Activated effector memory CD4-positive, alpha-beta T cell treated with Interleukin-2 at 50 U/mL for 16 hours (primary cell): ENCODE measurements at places on chromosomes 1 and 21.

- no peak for DNase-seq
These were observed 28.9 kb upstream of the KLF18 start for GRCh38 chr1:44170281-44170823.

DNA sequence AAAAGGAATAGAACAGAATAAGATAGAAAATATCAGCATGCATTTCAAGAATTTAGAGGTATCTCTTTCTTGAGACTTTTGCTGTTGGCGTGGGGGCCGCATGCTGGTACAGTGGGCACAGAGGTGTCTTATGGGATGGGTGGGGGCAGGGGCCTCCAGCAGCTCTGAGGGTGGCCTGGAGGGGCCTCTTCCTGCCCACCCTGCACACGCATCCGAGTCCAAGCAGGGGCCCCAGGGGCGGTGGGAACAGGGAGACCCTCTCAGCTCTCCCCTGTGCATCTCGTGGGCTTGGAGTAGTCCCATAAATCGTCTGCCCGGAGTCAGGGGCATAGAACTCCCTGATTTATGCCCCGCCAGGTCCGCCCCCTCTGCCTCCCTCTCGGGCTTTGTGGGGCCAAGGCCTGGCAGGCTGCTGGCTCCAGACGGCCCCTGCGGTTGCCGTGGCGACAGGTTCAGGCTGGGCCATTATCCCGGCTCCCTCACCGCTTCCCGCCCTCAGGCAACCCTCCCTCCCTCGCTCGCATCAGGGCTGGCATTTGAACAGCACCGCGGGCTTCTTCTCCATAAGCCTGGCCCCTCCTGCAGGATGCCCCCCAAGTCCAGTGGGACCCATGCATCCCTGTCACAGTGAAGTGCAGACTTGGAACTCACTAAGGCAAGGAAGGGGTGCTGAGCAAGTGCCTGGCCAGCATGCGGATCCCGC lies 133.2 kb upstream of the ZBTB40 start:
- no peak for DNase-seq

DNA sequence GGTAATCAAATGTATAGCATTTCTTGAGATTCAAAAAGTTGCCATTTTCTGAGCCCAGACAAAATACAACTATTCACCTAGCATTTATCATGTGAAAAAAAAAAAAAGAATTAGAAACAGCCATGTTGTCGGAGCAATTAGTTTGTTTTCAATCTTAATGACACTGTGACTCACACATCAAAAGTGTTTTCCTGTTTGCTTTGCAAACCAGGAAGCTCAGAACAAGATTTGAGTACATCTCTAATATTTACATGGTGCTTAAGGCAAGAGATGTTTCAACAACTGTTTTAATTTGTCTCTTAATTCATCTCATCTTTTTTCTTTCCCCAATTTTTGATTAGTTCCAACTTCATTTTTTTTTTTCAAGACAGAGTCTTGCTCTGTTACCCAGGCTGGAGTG lies 62.5 kb upstream of the CAPZB start:
- no peak for DNase-seq

GRCh38 chr1:24641646-24642151 lies 1.4 kb upstream of the SRRM1 start:
- DNase-seq = no peak

DNA sequence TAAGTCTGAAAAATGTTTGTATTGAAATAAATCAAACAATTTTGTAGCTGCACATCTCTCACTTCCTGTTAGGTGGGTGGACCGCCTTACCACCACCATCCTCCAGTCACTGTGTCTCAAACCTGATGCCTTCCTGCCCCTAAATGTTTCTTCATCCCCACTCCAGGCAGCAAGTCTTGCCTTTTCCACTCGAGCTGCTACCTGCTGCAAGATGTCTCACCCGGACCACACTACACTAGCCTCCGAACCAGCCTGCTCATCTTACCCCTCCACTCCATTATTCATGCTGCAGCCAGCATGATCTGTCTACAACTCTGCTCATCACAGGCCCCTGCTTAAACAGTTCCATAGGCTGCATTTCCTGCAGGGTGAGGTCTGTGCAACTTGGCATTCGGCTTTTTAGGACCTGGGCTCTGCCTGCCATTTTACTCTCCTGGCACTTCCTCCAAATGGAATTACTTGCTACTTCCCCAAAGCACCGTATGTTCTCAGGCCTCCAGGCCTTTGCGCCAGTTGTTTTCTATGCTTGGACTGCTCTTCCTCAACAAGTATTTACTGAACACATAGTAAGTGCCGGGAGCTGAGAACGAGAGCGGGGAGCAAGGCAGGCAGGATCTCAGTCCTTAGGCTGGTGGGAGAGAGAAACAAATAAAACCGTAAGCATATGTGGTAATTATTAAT lies 5.2 kb upstream of the SF3A3 start:
- no peak for DNase-seq

DNA sequence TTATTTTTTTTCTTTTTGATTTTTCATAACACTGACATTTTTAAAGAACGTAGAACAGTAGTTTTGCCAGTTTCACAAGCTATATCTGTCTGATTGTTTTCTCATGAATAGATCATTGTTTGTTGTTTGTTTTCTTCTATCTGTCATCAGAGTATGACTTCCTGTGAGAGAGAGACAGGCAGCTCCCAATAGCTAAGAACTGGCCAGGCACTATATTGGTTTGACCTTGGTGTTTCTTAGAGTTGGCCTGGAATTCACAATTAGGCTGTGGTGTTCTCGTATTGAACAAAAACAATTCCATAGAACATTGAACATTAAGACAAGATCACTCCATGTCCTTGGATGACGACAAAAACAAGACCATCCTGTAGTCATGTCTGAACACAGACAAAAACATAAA lies 43.4 kb downstream of the RPS6KC1 start:
- no peak for DNase-seq

- DNase-seq = no peak
These were observed 122.3 kb downstream of the DISC1 start for GRCh38 chr1:231748760-231749415.

GRCh38 chr1:214403431-214403830 lies 122.5 kb downstream of the SMYD2 start:
- DNase-seq = no peak

DNA sequence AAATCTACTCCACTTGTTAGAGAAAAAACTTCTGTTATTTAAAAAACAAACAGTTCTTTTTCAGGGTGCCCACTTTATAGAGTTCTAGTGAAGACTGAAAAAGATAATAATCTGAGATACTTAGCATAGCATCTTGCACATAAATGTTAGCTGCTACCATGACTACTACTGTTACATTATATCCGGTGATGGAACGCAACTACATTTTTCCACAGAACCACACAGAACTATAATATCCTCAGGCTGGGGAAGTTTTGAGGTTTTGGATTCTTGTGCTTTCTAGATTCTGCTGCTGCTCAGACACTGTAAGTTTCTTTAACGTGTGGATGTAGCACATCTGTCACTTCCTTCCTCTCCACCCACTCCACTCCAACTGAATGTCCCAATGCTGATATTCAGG lies 110.3 kb downstream of the PTPN14 start:
- no peak for DNase-seq

DNA sequence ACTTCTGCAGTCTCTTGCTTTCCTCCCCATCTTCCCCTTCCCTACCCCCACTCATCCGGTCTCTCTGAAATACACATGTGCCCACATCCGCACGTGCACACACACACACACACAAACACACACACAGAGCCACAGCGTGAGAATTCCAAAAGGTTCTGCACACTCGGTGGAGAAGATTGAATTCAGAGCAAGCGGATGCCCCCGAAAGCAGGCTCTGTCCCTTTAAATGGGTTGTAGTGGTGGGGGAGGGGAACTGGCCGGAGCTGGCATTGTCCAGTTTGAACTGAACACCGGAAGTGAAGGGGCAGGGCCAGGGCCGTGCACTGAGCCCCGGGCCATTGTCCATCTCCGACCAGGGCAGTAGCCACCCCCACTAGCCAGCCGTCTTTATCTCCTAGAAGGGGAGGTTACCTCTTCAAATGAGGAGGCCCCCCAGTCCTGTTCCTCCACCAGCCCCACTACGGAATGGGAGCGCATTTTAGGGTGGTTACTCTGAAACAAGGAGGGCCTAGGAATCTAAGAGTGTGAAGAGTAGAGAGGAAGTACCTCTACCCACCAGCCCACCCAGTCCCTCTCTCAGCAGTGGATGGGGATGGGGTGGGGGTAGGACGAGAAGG lies 1.3 kb upstream of the LIN28A start:
- no peak for DNase-seq

DNA sequence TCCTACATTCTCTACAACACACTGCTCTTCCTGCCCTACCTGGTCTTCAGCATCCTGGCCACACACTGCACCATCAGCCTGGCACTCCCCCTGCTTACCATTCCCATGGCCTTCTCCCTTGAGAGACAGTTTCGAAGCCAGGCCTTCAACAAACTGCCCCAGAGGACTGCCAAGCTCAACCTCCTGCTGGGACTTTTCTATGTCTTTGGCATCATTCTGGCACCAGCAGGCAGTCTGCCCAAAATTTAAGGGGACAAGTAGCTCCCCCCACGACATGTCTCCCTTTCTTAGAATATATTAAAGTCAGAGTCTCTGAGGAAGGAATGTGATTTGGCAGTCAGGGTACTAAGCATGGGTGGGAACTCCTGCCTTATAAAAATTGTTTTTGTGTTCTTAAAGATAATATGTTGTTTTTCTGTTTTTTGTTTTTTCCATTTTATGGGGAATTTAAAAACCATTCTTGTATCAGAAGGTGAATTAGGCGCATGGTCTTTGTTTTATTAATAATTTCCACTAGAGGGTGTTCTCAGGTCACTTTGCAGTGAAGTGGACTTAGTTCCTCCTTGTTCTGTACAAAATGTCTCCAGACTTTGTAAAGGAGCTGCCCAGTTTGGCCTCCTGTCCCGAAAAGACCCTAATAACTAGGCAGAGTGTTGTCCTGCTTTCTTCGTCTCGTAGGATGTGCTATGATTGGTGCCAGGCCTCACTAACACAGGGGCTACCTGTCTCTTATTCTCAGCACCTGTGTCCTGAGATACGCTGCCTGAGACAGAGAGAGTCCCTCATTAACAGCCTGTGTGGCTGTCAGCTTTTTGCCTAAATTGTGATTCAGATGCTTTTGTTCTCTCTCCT lies 13.1 kb downstream of the UBIAD1 start:
- DNase-seq = no peak

DNA sequence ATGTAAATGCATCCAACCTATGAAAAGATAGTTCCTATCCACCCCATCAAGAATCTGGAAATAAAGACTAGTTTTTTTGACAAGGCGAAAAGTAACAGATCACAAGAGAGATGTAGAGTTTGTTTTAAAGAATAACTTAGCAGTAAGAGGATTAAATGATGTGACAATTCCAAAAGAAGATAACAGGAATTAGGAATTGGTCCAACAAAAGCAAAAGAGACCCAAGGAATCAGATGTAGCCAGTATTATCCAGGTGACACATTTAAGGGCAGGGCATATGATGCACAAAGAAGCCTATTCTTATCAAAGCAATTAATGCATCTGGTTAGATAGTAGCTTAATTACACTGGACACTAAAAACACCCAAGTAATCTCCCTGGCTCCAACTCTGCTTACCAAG lies 53.8 kb downstream of the PUM1 start:
- no peak for DNase-seq

GRCh38 chr1:48563021-48563420 lies 91.0 kb upstream of the SPATA6 start:
- DNase-seq = no peak

- DNase-seq = no peak
These were observed 21.2 kb upstream of the APOBEC4 start for GRCh38 chr1:183674339-183674738.

DNA sequence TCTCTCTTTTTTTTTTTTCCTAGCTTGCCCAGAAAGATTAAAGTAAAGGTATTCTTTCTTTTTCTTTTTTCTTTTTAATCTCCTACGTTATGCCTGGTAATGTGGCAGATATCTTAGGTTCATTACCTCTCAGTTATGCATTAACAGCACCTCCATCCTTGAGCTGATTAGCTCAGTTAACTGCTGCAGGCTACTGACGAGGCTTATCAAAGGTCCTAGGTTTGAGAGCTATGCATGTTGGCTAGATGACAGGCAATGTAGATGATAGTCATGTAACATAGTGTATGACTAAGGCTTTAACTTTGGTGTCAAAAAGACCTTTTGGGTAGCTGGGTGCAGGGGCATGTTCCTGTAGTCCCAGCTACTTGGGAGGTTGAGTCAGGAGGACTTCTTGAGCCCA lies 53.7 kb upstream of the CACYBP start:
- no peak for DNase-seq

- no peak for DNase-seq
These were observed 72.1 kb downstream of the PEX14 start for GRCh38 chr1:10546896-10547295.

GRCh38 chr1:228996281-228996680 lies 261.0 kb downstream of the RHOU start:
- no peak for DNase-seq
